Kidney tubule cell (primary cell): ENCODE measurements at places on chromosomes 5 and 9.

GRCh38 chr9:21528123-21528808, 46.2 kb upstream of the IFNE start:
- no peak for DNase-seq

DNA sequence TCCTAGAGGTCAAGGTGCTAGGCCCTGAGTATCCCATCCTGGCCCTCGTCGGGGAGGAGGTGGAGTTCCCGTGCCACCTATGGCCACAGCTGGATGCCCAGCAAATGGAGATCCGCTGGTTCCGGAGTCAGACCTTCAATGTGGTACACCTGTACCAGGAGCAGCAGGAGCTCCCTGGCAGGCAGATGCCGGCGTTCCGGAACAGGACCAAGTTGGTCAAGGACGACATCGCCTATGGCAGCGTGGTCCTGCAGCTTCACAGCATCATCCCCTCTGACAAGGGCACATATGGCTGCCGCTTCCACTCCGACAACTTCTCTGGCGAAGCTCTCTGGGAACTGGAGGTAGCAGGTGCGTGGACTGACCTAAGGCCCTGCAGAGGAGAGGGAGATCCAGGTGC, 7.9 kb downstream of the BTNL9 start:
- no peak for DNase-seq

GRCh38 chr5:169531631-169532030, 51.9 kb upstream of the SPDL1 start:
- DNase-seq, result no peak

DNA sequence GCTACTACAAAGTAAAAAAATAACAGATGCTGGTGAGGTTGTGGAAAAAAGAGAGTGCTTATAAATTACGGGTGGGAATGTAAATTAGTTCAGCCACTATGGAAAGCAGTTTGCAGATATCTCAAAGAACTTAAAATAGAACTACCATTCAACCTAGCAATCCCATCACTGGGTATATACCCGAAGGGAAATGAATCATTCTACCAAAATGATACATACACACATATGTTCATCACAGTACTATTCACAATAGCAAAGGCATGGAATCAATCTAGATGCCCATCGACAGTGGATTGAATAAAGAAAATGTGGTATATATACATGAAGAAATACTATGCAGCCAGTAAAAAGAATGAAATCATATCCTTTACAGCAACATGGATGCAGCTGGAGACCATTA, 6.3 kb upstream of the TEX10 start:
- no peak for DNase-seq

GRCh38 chr5:178496642-178497041, 93.6 kb downstream of the COL23A1 start:
- DNase-seq, result no peak

GRCh38 chr9:87140605-87141109, 193.4 kb upstream of the GAS1 start:
- peak; percentile 39 for DNase-seq

DNA sequence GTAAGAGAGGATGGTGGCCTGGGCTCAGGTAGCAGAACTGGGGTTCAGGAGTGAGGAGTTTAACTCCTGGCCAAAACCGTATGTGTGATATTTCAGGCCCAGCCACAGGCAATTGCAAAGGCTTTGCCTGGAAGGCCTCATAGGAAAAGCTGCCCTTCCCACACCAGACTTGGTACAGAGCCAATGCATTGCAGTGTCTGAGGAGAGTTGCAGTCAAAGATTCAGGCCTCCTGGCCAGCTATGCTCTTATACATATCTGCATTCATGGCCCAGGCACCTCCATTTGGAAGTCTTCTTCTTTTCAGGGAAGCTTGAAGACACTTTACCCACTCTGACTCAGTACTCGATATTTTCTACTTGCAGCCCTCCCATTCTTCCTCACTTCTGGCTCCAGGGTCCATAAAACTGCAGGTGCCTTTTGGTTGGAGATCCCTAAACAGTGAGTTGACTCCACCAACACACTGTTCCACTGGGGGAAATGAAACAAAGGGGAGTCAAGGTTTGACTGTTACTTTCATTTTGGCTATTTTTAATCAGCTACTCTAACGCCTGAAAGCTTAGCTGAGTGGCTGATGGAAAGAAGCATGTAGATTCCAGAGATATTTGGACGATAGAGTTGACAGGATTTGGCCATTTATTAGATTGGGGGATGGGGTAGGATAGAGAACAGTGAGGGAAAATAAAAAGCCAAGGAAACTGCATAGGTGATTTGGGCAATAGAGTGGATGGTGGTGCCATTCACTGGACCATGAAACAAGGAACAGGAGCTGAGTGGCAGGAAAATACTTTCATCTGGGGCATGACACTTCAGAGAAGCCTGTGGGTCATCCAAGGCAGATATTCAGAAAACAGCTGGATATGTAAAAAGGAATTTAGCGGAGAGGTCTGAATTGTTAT, 30.6 kb upstream of the IL33 start:
- no peak for DNase-seq

- DNase-seq, result no peak
Measured at GRCh38 chr5:153086486-153086885, 404.0 kb upstream of the GRIA1 start.

DNA sequence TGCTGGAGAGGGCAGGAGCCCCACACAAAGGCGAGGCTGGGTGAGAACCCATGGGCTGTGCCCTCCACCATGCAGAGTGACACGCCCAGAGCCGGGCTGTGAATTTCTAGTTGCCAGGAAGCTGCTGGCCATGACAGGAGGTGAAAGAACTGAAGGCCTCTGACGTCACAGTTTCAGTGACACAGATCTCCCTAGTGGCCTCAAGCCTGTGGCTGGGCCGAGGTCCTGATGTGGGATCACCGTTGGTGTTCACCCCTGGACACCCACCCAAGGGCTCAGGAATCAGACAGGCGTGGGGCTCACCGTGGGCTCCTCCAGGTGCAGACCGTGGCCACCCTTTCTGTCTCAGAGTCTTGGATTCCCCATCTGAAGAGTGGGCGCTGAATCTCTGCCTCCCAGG, 39.9 kb downstream of the MSX2 start:
- no peak for DNase-seq

DNA sequence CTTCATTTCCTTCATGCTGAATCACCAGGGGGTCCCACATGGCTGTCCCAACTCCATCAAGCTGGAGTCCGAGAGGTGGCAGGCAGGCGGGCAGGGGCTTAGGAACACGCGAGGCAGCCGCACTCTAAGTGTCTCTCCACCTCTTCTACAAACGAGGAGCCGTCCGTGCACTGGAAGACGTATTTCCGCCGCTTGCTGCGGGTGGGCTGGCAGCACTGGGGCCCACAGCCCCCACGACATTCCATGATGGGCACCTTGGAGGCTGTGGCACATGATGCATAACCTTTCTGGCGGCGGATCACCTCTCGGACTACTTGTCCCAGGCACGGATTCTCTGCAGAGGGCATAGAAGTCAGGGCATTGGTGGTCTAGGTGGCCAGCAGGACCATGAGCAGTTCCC, 87.2 kb upstream of the PANK3 start:
- no peak for DNase-seq

- DNase-seq, result no peak
Measured at GRCh38 chr5:111673891-111674626, 82.9 kb downstream of the NREP start.

DNA sequence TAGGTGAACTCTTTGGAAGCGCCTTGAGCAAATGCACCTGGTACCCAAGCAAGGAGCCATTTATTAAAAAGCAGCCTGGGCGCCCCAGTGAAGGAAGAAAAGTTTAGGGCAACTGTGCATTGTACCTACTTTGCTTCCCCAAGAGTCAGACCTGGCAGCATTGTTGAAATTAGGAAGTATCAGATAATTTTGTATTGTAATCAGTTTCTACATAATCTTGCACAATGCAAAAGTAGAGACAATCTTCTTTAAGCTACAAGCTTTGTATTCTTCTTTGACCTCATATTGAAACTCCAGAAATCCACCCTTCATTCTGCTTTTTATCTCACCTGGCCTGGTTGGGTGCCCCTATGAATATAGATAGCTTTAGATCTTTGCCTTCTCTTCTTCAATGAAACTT, 490.8 kb downstream of the RASEF start:
- DNase-seq, result no peak

GRCh38 chr5:60945813-60946187, 795 bp downstream of the NDUFAF2 start:
- DNase-seq, result peak; percentile 48

GRCh38 chr9:27428551-27428950, 95.5 kb upstream of the IFNK start:
- no peak for DNase-seq
